Activated gamma-delta T cell (primary cell): ENCODE measurements at places on chromosomes 1 and 21.
A peak's percentile ranks its signal among the peaks of the same experiment; 100 is the strongest.

DNA sequence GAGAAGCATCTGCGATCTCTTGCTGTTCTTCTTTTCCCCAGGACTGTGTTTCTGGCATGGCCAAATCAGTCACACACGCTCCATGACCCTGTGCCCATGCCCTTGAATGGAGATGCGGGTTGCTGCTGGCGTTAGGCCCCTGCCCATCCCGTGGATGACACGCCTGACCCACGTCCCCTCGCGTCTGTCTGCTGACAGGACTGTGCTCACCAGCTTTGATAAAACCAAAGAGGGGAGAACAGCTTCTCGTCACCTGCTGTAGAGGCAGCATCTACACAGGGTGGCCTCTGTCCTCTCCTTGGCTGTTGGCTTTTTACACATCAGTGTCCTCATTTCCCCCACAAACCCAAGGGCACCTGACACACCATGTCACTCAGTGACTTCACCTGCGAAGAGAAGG lies 6.9 kb downstream of the MT1HL1 start:
- no peak for DNase-seq

DNA sequence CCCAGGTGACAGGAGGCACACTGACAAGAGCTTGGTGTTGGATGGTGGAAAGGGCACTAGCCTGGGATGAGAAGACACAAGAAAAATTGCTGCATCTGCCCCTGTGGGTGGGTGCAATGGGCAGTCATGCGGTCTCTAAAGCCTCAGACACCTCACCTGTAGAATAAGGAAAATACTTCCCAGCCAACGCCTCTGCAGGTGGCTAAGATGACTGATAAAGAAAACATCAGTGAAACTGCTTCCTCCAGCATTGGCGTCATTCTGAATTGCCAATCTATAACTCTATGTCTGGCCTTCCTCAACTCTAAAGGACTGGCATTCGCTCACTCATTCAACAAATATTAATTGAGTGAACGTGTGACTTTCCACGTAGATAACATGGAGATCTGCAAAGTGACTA lies 100.4 kb upstream of the F3 start:
- DNase-seq: no peak

DNA sequence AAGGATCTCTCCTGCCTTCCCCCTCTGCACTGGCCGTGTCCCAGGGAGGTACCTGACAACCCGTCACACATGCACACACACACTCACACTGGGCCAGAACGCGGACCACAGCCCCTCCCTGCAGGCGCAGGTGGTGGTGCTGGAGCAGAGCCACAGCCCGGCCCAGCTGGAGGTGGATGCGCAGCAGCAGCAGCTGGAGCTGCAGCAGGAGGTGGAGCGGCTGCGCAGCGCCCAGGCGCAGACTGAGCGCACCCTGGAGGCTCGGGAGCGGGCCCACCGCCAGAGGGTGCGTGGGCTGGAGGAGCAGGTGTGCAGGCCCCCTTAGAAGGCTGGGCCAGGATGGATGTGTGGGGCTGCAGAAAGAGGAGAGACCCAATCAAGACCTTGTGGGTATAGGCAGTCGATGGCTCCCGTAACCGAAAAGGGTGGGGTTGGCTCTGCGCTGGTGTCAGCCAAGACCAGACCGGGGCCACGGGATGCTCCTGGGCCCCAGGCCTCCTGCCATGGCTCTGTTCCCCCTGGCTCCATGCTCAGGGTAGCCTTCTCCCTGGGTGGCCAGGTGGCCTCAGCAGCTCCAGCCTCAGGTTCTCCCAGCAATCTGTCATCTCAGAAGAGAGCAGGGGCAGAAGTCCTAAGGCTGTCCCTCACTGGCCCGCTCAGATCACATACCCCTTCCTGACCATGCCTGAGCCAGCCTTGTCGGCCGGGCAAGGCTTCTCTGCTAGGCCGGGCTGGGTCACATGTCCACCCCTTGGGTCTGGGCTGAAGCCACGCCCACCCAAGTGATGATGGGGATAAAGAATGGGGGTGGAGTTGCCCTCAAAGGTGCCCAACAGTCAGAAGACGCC lies 8.9 kb downstream of the MFAP2 start:
- no peak for DNase-seq

DNA sequence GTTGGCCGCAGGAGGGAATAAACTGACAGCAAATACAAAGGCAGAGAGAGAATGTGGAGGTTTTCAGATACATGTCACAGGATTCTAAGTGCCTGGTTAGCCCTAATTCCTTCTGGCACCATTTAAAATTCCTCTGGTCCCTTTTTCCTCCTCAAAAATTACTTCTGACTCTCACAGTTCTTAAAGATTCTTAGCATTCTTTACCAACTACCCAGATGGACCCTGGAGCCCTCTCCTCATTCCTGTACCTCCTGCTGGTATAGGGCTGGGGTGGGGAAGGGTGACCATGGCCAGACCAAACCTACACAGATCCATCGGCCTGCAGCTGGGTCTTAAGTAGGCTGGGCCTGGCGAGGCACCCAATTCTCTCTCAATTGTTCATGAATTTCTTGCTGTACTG lies 7.2 kb downstream of the MKNK1 start:
- DNase-seq: no peak

DNA sequence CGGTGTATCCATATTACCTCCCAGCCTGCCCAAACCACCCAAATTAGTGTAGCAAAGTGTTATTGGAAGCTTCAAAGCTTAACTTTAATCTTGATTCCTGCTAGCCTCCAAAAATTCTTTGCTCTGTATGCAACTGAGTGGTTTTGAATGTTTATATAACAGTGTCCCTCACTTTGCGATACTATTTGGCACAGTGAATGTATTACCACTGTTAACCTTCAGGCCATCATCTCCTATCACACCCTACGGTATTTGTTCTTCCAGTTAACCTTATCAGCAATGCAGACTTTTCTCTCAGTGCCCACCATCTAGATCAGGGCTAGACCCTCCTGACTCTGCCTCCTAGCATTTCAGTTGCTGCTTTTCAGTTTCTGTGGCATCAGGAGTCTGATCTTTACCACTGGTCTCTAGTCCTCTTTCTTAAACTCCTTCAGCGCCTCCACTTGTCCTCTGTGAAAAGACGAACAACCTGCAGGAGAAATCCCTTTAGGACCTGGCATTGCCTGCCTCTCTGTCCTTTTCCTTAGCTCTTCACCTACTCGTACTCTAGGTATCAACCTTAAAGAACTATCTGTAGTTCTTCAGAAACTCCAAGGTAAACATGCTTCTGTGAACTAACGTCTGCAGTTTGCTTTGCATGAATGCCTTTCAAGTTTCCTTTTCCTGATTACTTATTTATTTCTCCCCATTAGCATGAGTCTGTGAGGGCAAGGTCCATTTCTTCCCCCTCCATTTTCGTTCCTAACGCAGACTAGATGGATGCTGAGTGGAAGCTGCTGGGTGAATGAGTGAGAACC lies 71.7 kb downstream of the SNX7 start:
- DNase-seq: no peak

DNA sequence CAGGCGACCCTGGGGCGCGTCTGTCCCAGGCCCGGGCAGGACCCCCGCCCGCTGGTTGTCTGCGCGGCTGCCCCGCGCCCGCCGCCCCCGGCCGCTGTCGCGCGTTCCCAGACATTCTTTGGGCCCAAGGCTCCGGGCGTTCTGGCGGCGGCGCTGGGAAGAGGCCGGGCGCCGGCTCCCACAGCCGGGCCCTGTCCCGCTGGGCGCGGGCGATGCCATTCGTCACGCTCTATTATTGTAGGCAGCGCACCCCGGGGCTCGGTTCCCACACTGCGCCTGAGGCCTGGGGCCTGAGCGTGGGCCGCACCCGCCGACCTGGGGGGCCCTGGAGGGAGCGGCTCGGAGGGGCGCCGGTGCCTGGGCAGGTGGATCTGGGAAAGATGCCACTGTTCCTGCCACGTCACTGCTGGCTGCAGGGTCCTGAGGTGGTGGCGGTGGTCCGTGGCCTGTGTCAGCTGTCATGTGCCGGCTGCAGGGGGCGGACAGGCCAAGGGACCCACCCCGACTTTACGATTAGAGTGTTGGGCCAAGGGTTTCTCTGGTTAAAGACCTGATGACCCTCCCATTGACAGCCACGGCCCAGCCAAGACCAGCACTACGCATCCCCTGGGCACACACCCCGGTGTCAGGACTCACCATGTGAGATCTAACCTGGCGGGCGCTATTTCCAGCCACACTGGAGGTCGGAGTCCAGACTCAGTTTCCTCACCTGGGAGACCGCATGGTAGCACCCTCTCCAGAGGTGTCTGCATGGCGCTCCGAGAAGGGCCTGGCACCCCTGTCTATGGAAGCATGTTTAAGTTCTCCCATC lies 55.1 kb upstream of the ADARB1 start:
- DNase-seq: no peak

GRCh38 chr1:230186003-230186863 lies 119.2 kb downstream of the GALNT2 start:
- no peak for DNase-seq

DNA sequence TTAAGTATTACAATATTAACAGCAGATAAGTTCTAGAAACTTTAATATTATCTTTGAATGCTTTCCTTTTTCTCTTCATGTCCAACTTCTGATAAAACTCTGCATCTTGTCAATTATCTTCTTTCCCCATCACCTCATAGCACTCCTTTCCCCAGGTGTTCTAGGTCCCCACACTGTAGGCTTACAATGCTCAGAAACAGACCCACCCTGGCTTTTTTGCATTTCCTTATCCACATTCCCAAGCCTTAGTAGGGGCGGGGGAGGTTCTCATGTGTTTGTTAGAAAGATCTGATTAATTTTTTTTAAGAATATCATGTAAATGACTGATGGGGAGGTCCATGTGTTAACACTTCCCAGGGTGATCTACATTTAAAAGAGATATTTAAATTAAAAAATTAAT lies 63.9 kb downstream of the PLPPR4 start:
- DNase-seq: no peak

- peak; percentile 43 for DNase-seq
These were observed 26.5 kb downstream of the DMRTB1 start for GRCh38 chr1:53485478-53486394.

- DNase-seq: no peak
These were observed 13.0 kb downstream of the FAM20B start for GRCh38 chr1:179038528-179039281.

DNA sequence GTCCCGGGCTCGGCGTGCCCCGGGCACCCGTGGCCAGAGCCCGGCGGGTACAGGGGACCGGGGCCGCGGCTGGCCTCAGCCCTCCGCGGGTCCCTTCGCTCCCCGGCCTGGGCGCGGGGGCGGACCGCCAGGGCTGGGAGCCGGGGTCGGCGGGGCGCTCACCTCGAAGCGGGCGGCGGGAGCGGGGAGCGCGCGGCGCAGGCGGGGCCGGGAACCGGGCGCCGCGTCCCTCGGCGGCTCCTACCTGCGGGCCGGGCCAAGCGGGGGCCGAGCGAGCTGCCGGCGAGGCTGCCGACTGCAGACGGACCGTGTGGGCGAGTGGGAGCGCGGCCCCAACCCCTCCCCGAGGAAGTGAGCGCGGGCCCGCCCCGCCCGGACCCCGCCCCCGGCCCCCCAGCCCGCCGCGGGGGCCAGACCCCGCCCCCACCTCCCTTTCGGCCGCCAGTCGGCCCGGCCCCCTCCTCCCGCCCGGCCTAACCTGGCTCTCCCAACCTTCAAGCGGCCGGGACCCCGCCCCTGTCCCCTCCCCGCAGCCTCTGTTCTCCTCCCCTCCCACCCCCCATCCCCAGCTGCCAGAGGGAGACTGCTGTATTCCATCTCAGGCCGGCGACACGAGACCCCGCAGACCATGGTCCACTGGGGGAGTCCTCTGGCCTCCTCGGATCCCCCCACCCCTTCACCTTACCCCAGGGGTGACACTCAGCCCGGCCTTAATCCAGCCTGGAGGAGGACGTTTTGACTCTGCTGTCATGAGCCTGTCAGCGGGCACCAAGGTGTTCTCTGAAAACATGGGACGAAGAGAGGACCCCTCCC lies at the start of gene FHL3:
Gene FHL3, minus strand, starts transcription at position 320 of the 813 bp plus-strand sequence. CDS start 6,102 bp downstream, outside the sequence.
- peak; percentile 52 for DNase-seq

GRCh38 chr1:230084408-230085177 lies 17.6 kb downstream of the GALNT2 start:
- no peak for DNase-seq

GRCh38 chr1:3049905-3050304 lies 19.1 kb upstream of the PRDM16 start:
- DNase-seq: no peak

- DNase-seq: no peak
These were observed 32.9 kb downstream of the GRHL3 start for GRCh38 chr1:24351918-24352627.

GRCh38 chr1:43930949-43931275 lies 2.7 kb upstream of the ARTN start:
- no peak for DNase-seq

DNA sequence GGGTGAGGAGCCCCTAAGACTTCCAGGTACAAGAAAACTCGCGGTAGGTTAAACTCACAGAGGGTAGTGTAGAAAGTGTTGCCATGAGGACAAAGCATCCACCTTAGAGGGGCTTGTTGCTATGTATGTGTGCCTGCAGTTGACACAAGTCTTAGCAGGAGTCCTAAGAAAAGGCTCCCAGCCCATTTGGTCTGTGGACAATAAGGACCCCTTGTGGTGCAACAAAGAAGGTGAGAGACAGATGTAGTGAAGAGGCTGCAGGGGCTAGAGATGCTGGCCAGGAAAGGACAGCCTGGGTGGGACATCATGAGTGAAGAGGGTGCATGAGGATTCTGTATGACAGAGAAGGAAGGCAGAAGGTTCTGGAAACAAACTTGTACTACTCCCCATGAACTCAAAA lies 36.3 kb upstream of the IL10 start:
- no peak for DNase-seq

DNA sequence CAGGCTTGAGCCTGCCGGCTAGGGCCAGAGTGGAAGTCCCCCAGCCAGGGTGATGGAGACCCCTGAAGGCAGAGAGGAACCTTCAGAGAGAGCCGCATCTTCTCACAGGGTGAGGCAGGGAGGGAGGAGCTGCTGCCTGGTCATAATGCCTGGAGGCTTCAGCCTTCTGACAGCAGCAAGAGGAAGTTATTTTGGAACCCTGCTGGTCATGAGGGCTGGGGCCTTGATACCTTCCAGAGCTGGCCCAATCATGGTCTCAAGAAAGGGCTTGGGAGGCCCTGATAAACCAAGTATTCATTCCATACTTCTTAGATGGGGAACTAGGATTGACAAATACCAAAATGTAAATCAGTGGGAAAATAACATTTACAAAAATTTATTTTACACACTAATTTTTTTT lies 26.6 kb upstream of the MPZL1 start:
- DNase-seq: no peak

DNA sequence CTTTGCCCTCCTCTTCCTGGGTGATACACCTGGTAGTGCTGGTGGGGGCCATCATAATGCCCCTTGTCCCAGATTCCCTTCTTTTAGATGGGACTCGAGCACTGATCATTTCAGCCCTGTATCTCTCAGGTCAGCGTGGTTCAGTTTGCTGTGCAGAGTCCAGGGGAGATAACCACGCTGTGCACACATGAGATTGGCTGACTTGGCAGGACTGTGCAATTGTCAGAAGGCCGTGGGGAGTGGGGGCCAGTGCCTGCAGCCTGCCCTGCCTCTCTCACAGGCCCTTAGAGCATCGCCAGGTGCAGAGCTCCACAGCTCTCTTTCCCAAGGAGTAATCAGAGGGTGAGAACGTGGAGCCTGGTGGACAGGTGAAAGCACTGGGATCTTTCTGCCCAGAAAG lies 15.2 kb downstream of the EPHX1 start:
- DNase-seq: no peak

DNA sequence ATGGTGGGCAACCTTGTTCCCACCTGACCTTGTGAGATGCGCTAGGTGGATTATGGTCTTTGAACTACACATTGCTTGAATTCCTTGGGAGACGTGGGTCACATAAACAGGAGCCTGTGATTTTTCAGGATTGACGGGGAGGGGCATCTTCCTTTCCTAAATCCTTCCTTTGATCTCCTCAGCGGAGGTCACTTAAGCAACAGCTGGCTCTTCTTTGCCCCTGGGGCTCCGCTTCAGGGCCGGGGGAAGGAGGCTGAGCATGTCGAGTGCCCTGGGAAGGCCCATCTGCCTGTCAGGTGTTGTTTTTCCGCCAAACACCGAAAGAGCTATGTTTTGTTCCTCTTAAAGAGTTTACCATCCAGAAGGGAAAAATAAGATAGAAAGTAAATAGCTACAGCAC lies 40.6 kb downstream of the KIF26B start:
- DNase-seq: no peak
